GM10248 (cell line): ENCODE measurements at places on chromosomes 16 and 17.
A peak's percentile ranks its signal among the peaks of the same experiment; 100 is the strongest.

GRCh38 chr16:20181416-20181815 is 107.7 kb upstream of the GPR139 start:
- DNase-seq: no peak

- no peak for DNase-seq
Observed at GRCh38 chr17:37025238-37025637, 76.5 kb downstream of the AATF start.

GRCh38 chr16:65071433-65072311 is 50.2 kb downstream of the CDH11 start:
- DNase-seq: no peak

DNA sequence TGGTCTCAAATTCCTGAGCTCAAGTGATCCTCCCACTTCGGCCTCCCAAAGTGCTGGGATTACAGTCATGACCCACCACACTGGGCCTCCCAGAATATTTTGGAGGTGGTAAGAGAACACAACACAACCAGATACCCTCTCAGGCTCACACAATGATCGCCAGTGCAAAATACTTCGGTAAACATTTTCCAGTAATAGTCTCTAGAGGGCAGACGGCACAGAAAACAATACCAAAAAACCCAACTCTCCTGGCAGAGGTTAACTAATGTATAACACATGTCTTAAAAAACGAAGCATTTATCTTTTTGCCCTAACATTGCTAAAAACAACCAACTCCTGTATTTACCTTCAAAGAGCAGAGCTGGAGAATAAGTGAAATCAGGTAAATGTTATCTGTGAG is 10.5 kb downstream of the NUFIP2 start:
- DNase-seq: no peak

DNA sequence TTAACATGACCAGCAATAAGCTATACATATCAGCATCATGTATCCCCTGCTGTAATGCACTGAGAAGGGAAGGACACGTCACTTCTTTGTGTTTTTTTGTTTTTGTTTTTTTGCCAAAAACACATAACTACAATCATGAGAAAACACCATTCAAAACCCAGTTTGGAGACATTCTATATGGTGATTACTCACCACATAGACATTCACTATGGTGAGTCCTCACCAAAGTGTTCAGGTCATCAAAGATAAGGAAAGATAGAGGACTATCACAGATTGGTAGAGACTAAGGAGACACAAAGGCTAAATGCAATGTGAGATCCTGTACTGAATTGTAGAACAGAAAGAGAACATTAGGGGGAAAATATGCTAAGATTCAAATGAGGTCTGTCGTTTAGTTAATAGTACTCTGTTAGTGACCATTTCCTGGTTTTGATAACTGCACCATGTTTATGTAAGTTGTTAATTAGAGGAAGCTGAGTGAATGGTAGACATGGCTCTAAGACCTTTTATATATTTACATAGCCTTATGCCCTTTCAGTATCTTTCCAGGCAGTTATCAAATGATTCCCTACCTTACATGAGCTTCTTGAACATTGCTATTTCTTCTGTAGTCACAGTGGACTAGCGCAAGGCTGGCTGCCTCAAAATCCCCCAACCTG is 46.6 kb downstream of the PIK3R5 start:
- no peak for DNase-seq

DNA sequence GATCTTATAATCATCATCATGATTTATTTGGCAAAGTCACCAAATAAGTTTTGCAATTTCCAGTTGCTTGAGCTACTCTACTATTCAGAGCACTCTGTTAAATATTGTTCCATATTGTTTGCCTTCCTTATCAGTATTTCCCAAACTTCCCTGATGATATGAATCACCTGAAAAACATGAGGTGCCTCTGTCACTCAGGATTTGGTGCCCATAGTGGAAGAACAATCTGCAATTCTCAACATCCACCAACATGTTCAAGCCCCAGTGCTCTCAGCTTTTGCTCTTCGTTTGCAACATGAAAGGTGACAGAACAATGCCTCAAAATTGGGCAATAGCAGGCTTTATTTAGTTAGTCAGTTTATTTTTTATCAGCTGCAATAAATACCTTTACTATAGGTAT is 28.6 kb upstream of the WSB1 start:
- DNase-seq: no peak

- no peak for DNase-seq
Observed at GRCh38 chr17:19833914-19834313, 33.8 kb downstream of the ULK2 start.

- DNase-seq: no peak
Observed at GRCh38 chr16:52787709-52788108, 240.8 kb upstream of the TOX3 start.

DNA sequence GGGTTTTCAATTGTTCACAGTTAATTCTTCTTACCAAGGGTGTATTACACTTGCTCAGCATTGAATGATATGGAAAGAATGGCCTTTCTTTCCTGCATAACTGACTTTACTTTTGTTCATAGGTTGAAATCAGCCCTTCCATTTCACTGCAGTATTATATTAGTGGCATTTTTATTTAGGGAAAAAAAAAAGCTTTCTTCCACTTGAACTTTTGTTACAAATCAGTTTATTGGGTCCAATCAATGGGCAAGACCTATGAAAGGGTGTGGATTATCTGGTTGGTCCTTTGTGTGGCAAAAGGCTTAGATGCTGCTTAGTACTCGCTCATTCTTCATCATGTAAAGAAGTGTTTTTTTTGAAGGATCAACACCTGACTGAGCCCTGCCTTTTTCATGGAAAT is 74.1 kb downstream of the WNT3 start:
- DNase-seq: no peak

GRCh38 chr17:1058423-1059130 is 61.6 kb downstream of the TIMM22 start:
- peak; percentile 42 for DNase-seq

DNA sequence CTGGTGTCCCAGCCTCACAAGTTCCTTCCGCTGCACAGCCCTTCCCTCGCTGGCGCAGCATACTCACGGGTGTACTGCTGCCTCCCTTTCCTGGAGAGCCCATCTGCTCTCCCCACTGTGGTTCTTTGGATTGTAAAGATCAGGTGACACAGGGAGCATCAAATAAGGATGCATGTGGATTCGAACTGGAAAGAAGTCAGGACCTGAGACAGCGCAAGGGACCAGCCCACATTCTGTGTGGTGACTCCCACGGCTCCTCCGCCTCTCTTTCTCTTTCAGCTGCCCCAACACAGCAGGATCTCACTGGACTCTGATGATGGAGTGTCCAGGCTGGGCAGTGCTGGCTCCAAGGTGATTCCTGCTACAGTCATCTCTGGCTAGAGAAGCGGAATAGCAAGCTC is 8.1 kb downstream of the LDAF1 start:
- DNase-seq: no peak

GRCh38 chr17:36151891-36152638 is 24.4 kb downstream of the TBC1D3B start:
- no peak for DNase-seq

GRCh38 chr17:6641247-6641863 is 495 bp downstream of the TXNDC17 start:
- no peak for DNase-seq

DNA sequence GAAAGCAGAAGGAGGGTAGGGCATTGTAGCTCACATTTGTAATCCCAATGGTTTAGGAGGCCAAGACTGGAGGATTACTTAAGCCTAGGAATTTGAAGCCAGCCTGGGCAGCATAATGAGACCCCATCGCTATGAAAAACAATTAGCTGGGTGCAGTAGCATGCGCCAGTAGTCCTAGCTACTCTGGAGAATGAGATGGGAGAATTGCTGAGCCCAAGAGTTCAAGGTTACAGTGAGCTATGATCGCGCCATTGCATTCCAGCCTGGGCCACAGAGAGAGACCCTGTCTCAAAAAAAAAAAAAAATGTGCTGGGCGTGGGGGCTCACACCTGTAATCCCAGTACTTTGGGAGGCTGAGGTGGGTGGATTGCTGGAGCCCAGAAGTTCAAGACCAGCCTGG is 5.0 kb downstream of the ATF7IP2 start:
- no peak for DNase-seq

GRCh38 chr17:82595893-82596292 is 52.4 kb downstream of the WDR45B start:
- DNase-seq: no peak

GRCh38 chr17:36938566-36939051 is 1.3 kb downstream of the LHX1 start:
- no peak for DNase-seq

DNA sequence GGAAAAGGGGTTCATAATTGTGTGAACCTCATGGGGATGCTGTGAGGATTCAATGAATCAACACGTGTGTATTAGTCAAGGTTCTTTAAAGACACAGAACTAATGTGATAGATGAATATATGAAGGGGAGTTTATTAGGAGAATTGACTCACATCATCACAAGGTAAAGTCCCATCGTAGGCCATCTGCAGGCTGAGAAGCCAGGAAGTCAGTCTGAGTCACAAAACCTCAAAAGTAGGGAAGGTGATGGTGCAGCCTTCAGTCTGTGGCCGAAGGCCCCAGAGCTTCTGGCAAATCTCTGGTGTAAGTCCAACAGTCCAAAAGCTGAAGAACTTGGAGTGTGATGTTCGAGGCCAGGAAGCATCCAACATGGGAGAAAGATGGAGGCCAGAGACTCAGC is 413.4 kb downstream of the CDH13 start:
- DNase-seq: no peak

- no peak for DNase-seq
Observed at GRCh38 chr16:55082591-55082976, 151.9 kb downstream of the IRX5 start.

GRCh38 chr16:82715160-82715559 is 88.4 kb downstream of the CDH13 start:
- DNase-seq: no peak

GRCh38 chr17:74442670-74443515 is 11.0 kb downstream of the GPRC5C start:
- peak; percentile 80 for DNase-seq

DNA sequence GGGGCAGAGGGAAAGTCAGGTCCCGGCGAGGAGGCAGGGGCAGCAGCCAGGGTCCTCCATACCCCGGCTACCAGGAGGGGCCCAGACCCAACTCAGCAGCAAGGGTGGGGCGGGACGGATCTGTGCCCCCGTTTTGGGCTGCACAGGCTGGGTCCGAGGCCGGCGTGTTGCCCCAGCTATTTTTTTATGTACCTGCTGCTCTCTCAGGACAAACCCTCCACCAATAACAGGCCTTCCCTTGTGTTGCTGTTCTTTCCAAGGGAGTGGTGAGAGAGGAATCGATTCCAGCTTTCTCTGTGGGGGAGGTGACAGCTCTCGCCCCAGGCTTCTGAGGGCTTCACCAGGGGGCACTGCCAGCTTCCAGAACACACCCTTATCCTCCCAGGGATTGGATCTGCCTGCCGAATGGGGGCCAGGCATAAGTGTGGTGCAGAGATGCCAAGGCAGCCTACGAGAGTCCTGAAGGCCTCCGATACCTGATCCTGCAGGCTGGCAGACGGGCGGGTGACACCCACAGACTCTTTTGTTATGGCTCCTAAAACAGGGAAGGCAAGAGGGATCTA is 22.3 kb downstream of the RTN4RL1 start:
- DNase-seq: no peak

- no peak for DNase-seq
Observed at GRCh38 chr16:53056392-53056881, 1.6 kb downstream of the CHD9 start.

DNA sequence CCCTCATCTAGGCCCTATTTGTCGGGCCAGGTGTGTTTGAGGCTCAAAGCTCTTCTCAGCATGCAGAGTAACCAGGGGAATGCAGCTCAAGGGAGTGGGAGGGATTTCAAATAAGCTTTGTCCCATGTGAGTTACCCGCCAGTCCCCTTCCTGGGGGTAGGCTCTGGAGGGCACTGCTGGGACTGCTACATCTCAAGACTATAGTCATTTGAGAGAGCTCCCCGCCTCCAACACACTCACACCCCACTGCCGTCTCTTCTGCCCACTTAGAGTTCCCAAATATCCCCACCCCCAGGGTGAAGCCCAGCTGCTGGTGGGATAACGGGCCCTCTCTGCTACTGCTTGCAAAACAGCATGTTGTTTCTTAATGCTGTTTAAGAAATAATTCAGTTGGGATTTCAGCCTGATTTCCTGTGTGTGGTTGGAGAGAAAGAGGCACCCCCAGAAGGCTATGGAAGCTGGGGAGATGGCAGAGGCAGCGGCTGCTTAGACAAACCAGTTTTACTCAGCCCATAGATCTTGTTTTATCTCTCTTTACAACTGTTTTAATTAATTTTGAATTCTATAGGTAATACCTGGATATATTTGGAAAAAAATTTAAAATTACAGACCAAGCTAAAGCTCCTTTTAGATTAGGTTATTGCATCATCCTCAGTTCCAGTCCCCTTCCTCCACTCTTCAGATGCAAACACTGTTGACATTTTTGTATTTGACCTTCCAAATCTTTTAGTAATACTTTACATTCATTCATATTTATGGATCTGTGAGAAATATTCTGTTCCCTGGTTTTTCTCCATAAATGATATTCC is 4.1 kb upstream of the MPO start:
- no peak for DNase-seq

DNA sequence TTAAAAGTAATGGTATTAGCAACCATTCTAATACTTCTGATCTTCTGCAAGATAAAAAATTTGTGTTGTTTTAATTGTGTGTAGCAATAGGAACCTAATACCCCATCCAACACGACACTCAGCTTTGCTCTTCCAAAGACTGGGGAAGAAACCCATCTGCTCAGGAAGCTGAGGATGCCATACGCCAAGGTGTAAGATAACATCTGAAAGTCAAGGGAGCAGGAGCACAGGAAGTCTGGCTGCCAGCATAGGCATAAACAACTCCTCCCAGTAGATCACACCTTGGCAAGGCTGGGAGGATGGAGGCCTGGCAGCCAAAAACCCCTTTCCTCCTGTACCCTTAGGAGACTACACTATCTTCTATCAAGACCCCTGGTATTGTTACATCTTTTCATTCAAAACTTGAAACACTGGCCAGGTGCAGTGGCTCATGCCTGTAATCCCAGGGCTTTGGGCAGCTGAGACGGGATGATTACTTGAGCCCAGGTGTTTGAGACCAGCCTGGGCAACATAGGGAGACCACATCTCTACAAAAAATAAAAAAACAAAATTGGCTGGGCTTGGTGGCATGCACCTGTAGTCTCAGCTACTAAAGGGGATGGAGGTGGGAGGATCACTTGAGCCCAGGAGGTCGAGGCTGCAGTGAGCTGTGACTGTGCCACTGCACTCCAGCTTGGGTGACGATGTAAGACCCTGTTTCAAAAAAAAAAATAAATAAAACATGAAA is 5.7 kb upstream of the SPHK1 start:
- DNase-seq: no peak

- no peak for DNase-seq
Observed at GRCh38 chr17:1331708-1332107, 52.2 kb downstream of the TRARG1 start.

- no peak for DNase-seq
Observed at GRCh38 chr17:63224644-63225043, 221.5 kb downstream of the CYB561 start.

GRCh38 chr17:31802502-31802901 is 56.5 kb downstream of the COPRS start:
- DNase-seq: no peak

DNA sequence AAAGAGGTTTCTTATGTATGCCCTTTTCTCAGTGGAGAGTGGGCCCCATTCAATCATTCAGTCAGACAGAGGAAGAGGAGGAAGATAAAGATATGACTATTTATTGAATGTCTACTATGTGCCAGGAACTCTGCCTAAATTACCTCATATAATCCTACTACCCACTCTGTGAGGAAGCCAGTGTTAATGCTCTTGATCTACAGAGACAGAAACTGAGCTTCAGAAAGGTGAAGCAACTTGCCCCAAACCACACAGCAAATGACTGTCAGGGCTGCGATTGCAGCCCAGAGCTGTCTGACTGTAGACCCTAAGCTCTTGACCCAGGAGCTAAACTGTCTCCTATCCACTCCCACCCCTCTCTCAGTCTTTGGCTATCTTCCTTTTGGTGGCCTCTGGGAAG is 8.4 kb downstream of the SRCIN1 start:
- no peak for DNase-seq

GRCh38 chr17:59783221-59784047 is 76.0 kb downstream of the VMP1 start:
- no peak for DNase-seq
